ENCODE measurements at places on chromosomes 11 and 22.

DNA sequence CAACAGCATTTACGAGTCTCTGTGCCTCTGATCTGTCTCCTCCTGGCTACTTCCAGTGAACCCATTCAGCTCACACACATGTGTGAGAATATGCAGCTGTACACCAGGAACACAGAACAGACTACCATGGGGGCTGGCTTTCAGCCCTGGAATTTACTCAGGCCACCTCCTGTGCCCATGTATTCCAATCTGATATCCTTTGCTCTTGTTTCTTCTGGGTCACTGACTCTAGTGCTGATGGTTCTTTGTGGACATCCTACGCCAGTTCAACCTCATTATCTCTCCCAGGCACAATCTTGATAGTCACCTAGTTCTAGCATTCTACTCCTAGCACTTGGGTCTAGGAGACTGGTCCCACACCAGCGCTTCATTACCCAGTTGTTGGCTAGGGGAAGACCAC lies 23.0 kb upstream of the ZC3H12C start:
- no peak for DNase-seq

DNA sequence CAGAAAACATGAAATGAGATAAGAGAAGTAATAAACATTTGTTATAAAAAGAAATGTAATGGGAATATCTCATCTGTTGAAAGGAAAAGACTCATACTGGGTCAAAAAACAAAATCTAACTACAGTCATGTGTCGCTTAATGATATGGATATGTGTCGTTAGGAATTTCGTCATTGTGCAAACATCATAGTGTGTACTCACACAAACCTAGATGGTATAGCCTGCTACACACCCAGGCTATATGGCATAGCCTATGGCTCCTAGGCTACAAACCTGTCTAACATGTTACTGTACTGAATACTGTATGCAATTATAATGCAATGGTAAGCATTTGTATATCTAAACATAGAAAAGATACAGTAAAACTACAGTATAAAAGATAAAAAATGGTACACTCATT lies 89.8 kb upstream of the ZC3H12C start:
- no peak for DNase-seq

DNA sequence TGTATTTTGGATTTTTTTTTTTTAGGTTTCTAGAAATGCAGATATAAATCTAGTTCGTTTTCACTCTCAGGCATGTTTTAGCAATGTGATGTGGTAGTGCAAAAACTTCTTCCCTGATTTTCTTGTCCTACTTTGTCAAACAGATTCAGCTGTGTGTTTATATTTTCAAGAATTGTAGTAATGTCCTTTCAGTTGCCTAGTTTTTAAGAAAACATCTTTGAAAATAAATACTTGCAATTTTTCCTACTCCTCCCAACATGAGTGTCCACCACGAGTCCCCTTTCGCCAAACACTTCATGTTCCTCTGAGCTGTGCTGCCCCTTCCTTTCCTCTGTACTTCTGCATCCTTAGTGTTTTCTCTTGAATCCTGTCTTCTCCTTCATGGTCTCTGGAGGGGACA lies 686.9 kb downstream of the NTM start:
- DNase-seq, result no peak

- no peak for DNase-seq
These were observed 46.4 kb downstream of the HIPK3 start for GRCh38 chr11:33303541-33303940.

DNA sequence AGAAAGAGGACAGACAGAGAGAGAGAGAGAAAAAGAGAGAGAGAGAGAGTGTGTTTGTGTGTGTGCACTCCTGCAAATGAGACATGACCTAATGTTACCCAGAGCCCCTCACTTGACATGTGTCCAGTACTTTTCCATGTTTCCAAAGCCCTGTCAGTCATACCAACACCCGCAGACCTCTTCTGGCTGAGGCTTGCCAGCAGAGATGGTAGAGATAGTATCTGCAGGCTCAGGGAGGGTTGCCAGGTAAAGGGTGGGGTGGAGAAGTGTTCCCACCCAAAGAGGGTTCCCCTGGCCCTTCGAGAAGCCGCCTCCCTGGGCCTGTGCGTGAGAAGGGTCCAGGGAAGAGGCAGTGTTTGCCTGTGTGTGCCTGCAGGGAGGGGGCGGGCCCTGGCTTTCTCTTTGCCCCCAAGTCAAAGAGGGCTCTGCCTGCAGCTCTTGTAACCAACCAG lies 40.7 kb downstream of the POU2F3 start:
- no peak for DNase-seq

- DNase-seq, result no peak
These were observed 433.3 kb downstream of the BUD13 start for GRCh38 chr11:116339306-116340098.

GRCh38 chr11:109527496-109527895 lies 105.5 kb downstream of the C11orf87 start:
- DNase-seq, result no peak

- DNase-seq, result no peak
These were observed 13.5 kb downstream of the TRIM44 start for GRCh38 chr11:35675901-35676610.

DNA sequence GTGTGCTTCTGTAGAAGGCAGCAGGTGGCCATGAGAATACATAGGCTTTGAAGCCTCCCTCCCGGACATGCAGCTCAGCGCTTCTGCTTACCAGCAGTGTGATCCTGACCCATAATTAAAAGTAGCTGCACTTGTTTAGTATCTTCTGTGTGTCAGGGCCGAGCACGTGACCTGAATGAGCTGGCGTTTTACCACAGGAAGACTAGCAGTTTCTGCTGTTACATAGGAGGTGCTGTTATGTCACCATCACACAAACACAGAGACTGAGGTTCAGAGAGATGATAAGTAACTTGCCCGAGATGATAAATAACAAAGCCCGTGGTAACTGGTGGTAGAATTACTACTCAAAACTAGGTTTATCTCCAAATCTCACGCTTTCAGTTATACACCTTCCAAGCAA lies 329.5 kb downstream of the OPCML start:
- no peak for DNase-seq

DNA sequence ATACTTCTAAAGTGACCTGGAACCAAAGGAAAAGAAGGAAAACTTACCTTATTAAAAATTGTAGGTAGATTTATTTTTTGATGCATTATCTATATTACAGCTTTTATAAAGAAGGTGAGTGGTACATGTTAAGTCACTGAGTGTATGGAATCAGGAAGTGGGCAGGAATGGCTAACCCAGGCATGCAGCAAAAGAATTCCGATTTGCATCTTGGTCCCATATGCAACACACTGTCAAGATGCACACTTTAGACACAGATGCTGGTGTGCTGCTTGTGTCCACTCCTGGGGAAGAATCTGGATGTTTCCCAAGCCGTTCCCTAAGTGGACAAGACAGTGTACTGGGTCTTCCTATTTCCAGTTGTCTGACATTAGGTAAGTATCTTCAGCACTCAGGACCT lies 99.9 kb upstream of the SORL1-AS1 start:
- DNase-seq, result no peak

DNA sequence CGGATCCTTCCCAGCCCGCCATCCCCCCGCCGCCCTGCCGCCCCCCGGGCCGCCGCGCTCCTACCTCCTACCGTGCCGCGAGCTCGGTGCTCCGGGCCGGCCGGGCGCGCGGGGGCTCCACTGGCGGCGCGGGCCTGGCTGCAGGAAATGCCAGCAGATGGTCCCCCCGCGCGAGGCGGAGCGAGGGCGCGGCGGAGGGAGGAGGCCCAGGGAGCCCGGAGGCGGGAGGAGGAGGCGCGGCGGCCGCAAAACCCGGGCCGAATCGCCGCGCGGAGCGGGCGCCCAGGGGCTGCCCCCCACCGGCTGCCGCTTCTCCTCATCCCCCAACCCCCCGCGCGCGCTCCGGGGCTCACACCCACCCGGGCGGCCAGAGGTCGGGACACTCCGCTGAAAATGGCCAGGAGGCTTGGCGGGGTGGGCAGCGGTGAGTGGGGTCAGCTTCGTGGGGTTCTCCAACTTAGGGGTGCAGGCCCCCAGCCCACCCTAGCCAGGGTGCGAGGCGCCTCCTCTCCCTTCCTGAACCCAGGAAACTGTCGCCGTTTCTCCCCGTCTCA lies at the start of gene OSBPL5:
Gene OSBPL5, minus strand, starts transcription at position 159 of the 554 bp plus-strand sequence. CDS start 36,162 bp downstream, outside the sequence.
- DNase-seq, result peak; percentile 39

DNA sequence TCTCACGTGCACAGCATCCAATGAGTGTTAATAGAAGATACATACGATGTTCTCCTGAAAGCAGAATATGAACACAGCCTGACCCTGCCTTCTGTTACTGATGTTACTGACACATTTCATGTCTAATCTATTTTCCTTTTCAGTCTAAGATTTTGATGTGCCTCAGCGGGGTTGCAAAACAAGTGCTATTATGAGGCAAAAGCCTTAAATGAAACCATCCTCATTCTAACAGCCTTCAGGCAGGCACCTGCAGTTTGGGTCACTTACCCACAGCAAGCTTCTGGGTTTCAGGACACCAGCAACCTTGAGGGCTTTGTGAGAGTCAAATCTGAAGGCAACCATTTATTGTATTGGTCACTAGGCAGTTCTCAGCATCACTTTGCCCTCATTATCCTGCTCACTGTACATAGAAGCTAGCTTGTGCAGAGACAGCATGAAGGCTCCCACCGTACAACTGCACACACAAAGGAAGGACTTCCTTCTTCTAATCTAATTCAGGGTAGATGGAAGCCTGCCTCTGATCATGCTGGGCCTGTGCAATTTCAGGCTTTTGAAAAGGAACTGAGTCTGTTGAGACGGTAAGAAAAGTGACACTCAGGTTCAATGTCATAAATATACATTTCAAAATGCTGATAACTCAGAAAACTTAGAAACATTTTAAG lies 183.2 kb upstream of the PITPNB start:
- no peak for DNase-seq

- no peak for DNase-seq
These were observed 459.3 kb downstream of the NTM start for GRCh38 chr11:131829725-131830124.

GRCh38 chr11:73353422-73353821 lies 22.8 kb upstream of the RELT start:
- DNase-seq, result no peak

- no peak for DNase-seq
These were observed 43.4 kb downstream of the PAX6 start for GRCh38 chr11:31767685-31768084.

- DNase-seq, result no peak
These were observed 14.8 kb downstream of the PIWIL4 start for GRCh38 chr11:94581926-94582325.

DNA sequence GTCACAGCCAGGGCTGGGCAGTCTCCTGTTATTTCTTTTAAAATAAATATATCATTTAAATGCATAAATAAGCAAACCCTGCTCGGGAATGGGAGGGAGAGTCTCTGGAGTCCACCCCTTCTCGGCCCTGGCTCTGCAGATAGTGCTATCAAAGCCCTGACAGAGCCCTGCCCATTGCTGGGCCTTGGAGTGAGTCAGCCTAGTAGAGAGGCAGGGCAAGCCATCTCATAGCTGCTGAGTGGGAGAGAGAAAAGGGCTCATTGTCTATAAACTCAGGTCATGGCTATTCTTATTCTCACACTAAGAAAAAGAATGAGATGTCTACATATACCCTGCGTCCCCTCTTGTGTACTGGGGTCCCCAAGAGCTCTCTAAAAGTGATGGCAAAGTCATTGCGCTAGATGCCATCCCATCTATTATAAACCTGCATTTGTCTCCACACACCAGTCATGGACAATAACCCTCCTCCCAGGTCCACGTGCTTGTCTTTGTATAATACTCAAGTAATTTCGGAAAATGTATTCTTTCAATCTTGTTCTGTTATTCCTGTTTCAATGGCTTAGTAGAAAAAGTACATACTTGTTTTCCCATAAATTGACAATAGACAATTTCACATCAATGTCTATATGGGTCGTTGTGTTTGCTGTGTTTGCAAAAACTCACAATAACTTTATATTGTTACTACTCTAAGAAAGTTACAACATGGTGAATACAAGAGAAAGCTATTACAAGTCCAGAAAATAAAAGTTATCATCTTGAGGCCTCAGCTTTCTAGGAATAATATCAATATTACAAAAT lies 13.4 kb downstream of the OR51B4 start:
- DNase-seq, result no peak

DNA sequence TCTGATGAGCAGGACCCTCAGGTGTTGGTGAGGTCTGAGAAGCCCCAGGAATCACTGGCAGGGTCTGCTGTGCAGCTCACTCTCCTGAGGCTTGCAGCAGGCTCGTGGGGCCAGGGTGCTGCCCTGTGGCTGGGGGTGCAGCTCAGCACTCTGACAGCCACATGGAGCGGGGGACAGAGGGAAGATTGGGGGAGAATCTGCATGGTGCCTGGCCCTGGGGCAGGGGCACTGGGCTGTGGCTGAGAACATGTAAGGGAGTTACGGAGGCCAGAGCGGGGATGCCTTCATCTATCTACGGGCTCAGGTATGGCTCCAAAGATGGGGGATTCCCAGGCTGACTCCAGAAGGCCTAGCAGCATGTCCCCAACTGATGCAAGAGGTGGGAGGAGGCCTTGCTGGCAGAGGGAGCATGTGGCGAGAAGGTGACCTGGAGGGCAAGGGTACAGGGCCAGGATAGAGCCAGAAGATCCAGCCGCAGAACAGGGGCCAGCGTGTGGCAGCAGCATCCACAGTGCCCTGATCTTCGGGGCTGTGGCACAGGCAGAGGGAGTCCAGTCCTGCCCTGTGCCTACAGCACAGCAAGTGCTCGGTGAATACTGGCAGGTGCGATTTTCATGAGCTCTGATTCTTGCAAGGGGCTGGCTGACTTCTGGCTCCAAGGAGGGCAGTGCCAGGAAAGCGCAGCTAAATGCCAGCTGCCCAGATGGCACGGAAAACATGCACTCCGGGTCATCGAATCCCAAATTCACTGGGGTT lies 184.7 kb downstream of the CTTN start:
- no peak for DNase-seq

- DNase-seq, result no peak
These were observed 27.7 kb downstream of the OR6Q1 start for GRCh38 chr11:58058276-58059006.

GRCh38 chr11:78039391-78039918 lies 16.4 kb upstream of the KCTD14 start:
- no peak for DNase-seq

GRCh38 chr11:35632301-35632700 lies 14.0 kb downstream of the FJX1 start:
- peak; percentile 70 for DNase-seq

- DNase-seq, result no peak
These were observed 557 bp downstream of the PACSIN2 start for GRCh38 chr22:43014316-43014868.

- DNase-seq, result no peak
These were observed 13.5 kb downstream of the KCNQ1 start for GRCh38 chr11:2458321-2458720.

DNA sequence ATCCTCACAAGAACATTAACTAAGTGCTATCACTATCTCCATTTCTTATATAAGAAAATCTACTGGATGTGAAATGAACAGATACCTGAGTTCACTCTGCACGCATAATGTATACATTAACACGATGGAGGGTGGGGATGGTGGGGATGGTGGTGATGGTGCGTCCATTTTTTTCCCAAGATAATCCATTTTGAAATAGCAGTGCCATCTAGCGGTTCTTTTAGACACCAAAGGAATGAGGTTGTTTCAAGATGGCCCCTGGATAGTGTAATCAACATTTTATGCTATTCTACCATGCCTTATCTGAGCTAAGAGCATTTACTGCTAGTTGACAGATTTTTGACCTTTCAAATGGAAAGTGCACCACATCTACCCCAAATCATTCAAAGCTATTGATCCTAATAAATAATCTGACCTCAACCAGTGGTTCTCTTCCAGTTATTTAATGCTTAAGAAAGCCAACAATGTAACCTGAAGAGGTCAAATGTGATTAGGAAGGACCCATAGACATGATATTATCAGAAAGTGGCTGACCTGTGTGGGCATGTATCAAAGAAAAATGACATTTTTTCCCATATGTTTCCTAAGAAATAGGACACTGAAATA lies 714.7 kb upstream of the TENM4 start:
- peak; percentile 16 for DNase-seq

- DNase-seq, result peak; percentile 79
These were observed at the start of gene LMO1 for GRCh38 chr11:8263769-8264410. TSS of gene LMO1 (minus strand) at chr11:8263878. CDS start at chr11:8263362, 516 bp downstream.

- no peak for DNase-seq
These were observed 101.7 kb downstream of the NECTIN1 start for GRCh38 chr11:119627286-119627685.
